ENCODE measurements at places on chromosomes 2 and 18.

DNA sequence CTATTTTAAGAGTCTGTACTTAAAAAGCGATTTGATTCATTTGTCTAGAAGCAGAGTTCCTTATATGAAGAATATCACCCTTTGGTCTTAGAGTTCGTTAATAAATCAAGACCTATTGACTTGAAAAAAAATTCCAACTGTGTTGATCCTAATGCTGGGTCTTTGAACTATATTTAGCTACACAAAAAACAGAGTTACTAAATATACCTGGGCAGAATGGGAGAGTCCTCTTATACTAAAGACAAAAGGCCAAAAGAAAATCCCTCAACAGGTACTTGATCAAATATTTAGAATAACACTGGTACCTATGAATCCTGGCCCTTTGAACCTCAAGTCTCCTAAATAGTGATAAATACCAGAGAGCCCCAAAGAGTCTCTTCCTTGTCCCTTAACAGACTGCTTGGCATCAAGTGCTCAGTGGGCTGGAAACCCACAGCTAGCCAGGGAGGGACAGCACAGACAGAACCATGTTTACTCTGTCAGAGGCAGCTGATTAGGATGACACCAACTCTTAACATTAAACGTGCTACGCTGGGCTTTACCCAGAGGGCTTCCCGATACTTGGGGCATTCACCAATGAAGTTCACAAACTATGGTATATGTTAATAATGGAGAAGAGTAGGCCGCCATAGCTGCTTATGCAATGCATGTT lies 95.1 kb downstream of the FIGN start:
- DNase-seq, result no peak

DNA sequence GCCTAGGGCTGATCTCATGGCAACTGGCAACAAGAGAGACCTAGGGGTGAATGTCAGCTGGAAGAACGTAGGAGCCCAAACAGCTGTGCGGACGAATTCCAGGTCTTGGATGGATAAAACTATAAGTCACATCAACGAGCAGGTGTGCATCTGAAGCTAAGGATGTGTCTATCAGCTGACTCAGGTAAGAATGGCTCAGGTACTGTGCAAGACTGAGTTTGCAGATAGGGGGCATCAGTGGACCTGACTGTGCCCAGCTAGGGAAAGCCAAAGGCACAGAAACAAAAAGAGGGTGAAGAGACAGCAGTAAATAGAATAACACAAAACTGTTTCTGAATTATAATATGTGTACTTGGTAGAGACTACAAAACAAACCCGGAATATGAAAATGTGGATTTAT lies 357.3 kb downstream of the ZEB2 start:
- peak; percentile 1 for DNase-seq

- DNase-seq, result no peak
Measured at GRCh38 chr2:69740502-69740951, 1.4 kb upstream of the ANXA4 start.

GRCh38 chr2:207474863-207475485 lies 54.8 kb upstream of the CREB1 start:
- DNase-seq, result peak; percentile 3

DNA sequence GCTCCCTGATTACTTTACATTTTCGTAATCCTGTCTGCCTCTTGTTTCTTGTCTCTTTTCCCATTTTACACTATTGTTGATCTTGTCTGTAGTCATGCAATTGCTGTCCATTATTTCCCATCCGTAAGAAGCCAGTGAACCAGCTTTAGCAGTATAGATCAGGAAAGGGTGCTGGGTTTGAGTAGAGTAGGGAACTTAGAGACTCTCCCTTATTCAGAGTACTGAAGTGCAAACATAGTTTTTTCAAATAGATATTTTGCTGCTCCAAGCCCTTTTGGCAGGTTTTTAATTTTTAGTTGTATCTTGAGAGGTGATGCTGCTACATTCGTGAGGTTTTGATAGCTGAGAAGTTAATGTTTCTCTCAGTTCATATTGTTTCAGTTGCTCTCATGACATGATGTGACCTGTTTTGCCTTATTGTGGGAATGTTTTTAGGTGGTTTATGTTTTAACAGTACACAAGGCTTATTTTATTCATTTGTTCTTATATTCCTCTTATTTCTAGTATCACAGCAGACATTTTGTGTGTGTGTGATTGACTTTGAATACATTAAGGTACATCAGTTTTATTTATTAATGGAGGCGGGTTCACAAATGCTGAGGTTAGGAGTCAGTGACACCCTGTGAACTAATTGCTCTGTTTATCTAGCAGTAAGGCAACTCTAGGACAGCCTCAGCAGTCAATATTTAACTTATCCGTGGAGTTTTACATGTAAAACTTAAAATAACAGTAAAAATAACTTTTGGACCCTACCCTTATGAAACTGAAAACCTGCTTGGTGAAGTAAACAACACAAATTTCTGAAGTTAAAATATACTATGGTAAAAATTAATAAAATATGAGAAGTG lies 118.4 kb downstream of the ZNF407 start:
- DNase-seq, result no peak

- no peak for DNase-seq
Measured at GRCh38 chr18:67199993-67200617, 316.4 kb downstream of the DSEL start.

GRCh38 chr2:25894135-25894830 lies 16.0 kb upstream of the ASXL2 start:
- DNase-seq, result no peak

DNA sequence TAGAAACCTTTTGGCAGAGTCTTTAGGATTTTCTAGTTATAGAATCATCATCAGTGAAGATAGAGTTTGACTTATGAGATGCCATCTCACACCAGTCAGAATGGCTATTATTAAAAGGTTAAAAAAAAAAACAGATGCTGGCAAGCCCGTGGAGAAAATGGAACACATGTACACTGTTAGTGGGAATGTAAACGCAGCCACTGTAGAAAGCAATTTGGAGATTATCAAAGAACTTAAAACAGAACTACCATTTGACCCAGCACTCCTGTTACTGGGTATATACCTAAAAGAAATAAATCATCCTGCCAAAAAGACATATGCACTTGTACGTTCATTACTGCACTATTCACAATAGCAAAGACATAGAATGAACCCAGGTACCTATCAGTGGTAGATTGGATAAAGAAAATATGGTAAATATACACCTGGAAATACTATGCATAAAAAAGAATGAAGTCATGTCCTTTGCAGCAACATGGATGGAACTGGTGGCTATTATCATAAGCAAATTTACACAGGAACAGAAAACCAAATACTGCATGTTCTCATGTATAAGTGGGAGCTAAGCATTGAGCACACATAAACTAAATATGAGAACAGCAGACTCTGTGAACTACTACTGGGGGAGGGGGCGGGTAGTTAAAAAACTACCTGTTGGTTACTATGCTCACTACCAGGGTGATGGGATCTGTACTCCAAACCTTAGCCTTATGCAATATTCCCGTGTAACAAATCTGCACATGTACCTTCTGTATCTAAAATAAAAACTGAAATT lies 279.0 kb downstream of the KIAA1328 start:
- DNase-seq, result no peak

GRCh38 chr2:214482728-214483127 lies 71.9 kb downstream of the VWC2L start:
- no peak for DNase-seq

DNA sequence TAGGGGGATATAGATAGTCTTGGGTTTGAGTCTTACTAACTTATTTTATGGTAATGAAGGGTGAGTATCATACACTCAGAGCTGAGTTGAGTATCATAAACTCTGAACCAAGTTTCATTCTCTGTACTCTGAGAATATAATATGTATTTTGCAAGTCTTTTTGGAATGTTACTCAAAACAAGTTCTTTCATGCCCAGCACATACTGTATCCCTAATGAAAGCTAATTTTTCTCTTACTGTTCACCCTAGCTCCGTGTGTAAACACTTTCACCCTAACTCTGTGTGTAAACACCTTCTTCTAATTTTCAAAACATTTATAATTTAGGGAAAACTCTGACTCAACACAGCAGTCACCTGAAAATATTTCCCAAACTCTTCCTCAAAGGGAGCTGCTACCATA lies 29.7 kb upstream of the CHST9 start:
- no peak for DNase-seq

DNA sequence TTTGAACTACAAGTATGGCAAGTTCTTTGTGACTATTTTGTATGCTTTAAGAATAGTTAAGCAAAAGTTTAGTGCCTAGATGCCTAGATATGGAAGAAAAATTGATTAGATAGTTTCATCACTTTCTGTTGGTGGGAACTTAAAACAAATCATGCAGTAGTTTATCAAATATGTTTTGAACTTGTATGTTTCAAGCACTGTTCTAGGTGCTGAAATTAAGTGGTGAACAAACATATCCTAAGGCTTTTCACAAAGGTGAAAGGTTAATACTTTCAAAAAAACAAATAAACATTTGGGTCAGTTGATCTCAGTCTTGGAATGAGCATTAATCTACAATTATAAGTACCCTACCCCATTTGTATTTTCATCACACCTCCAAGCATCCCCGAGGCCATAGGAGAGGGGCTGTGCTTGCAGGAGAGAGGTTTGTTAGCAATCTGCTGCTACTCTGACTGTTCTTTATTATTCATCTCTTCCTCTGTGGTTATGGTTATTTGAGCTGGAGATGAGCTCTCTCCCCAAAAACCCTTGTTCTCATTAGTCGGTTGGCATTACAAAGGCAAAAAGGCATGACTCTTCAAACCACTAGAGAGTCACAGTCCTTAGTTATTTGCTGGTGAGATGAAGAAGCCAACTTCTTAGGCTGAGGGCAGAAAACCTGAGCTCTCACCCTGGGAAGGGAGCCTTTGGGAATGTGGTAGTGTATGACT lies 103.9 kb upstream of the FHL2 start:
- DNase-seq, result no peak

GRCh38 chr2:40606862-40607261 lies 155.0 kb upstream of the SLC8A1 start:
- DNase-seq, result no peak

DNA sequence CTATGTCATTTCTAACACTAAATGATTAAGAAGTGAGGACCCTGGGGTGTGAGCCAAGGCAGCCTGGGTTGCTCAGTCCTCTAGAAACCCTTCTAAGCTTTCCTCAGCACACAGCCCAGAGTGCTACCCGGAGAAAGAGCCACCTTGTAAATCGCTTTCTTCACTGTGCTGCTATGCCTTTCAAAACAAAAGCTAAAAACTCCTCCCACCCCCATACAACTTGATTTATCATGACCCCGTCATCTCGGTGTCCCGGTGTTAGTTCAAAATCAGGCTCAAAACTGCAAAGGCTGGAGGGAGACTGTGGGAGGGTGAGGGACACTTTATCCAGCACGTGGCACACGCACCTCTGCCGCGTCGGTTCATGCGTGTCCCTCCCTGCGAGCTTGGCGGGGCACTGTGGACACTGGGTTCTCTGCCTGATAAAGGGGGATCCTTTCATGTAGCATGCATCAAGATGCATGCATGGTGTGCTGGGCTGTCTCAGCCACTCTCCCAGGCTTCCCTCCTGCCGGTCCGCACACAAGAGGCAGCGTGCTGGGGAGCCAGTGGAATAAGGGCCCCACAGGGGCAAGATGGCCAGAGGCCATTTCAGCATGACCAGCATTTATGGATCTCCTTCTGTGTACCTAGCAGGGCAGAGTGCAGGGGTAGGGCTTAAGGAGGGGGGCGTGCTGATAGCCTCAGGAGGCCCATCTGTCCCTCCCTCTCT lies 170.4 kb downstream of the SMAD7 start:
- no peak for DNase-seq

GRCh38 chr2:132814651-132815050 lies 144.6 kb upstream of the LYPD1 start:
- DNase-seq, result no peak

DNA sequence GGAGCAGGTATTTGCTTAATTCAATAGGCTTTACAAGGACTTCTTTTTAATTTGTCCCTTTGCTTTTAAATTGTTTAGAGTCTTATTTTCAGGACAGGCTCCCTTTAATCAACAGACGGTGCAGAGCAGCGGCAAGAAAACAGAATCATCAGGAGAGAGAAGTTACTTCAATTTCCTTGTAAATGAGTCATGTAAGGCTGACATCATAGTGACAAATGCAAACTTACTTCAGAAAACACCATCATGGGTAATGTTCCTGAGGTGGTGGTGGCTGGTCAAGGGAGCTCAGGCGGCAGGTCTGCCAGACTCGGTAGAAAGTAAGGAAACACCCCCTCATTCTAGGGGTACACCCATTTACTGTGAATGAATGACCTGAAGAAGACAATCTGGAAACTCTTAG lies 395.1 kb downstream of the FBXO15 start:
- no peak for DNase-seq

Measured in activated T-helper 9 cell treated with anti-CD3 and anti-CD28 coated beads, Interleukin-2, amount 50 U/mL, for 16 hours (primary cell).